Activated CD4-positive, alpha-beta memory T cell treated with anti-CD3 and anti-CD28 coated beads for 36 hours (primary cell): ENCODE measurements at places on chromosomes 5 and 9. TPM values are rescaled to one million over a fixed set of nuclear protein-coding genes. Genes with fewer than 3 reads are reported as not detected.

DNA sequence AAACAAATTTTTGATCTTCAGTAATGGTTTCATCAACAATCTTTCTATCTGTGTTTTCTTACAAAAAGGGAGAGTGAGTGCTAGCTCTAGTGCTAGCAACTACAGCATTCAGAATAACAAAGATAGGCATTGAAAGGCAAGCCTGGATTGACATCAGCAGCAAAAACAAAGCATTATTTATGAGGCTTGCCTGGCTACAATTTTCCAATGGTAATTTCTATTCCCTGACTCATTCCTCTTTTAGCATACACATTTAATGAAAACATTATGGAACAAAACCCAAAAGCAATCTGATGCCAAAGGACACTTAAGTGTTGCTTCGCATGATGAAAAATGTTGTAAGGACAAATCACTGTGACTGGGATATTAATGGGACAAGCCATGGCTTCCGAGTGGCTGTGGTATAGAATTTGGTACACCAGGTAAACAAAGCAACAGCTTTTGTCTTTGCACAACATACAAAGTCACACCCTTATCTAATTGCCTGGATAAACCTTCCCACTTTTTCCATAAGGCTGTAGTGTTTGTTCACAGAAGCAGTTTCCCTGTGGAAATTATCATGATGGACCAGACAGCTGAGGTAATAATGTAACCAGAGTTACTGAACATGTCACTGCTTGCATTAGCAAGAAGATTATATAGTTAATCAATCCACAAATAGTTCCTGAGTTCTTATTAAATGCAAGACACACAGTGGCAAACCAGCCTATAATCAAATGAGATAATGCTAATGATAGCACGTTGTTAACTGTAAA is 179.8 kb upstream of the EDIL3 start:
- DNase-seq = no peak
- H3K27me3 ChIP-seq = no peaks in the 10 kb centered on the region
- H3K36me3 ChIP-seq = no peaks in the 10 kb centered on the region

- H3K27ac ChIP-seq = no peak overlapping the region
- H3K27me3 ChIP-seq = no peaks in the 10 kb centered on the region
- H3K4me1 ChIP-seq = peaks cover 80% of the 10 kb centered on the region
- DNase-seq = no peak
- peaks cover 16% of the 10 kb centered on the region for H3K36me3 ChIP-seq
- no peak overlapping the region for H3K4me3 ChIP-seq
Observed at GRCh38 chr5:157275403-157275802, 9.5 kb downstream of the CYFIP2 start.

The SPINK6 gene
- total RNA-seq = not detected

- no peak overlapping the region for H3K27ac ChIP-seq
- DNase-seq = no peak
- no peaks in the 10 kb centered on the region for H3K27me3 ChIP-seq
- no peaks in the 10 kb centered on the region for H3K4me1 ChIP-seq
- H3K36me3 ChIP-seq = no peaks in the 10 kb centered on the region
- H3K4me3 ChIP-seq = no peak overlapping the region
Observed at GRCh38 chr5:73917891-73918290, 291.9 kb downstream of the ARHGEF28 start.

DNA sequence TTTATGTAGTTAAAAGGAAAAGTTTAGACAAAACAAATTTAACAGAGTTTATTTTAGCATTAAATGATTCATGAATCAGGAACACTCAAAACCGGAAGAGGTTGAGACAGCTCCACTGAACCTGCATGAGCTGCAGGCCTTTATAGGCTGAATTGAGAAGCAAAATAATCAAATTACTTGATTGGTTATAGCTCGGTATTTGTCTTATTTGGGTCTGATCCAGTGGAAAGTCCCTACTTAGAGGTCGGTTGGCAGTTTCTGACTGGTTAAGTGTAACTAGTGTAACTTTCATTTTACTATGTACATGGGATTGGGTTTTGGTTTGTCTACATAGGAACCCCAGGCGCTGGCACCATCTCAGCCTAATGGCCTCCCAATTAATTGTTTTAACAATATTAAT is 74.1 kb upstream of the PIK3R1 start:
- H3K27ac ChIP-seq = no peak overlapping the region
- no peak for DNase-seq
- H3K4me1 ChIP-seq = peaks cover 10% of the 10 kb centered on the region
- no peak overlapping the region for H3K4me3 ChIP-seq

DNA sequence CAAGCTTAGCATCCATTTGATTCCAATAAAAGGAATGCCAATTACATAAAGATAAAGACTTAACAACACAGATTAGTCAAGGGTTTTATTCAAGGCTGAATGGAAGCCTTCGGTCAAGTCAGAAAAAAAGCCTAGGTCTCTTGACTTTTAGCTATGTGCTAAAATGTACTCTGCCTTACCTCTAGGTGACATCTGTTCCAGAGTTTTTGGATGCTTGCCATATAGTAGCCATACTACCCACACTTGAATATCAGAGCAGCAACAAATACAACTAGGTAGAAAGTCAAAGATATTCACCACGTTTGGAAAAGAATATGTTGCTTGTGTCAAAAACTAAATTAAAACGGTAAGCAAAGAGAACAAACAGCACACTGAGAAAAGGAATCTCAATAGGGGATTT is 484.7 kb downstream of the ELAVL2 start:
- H3K27me3 ChIP-seq = no peaks in the 10 kb centered on the region
- no peak overlapping the region for H3K4me3 ChIP-seq
- DNase-seq = no peak
- H3K27ac ChIP-seq = no peak overlapping the region

The SYNPO gene
- 0.14 TPM for total RNA-seq

The GLDC gene
- total RNA-seq = 9.9 TPM

GRCh38 chr5:33891788-33892619 is at the start of gene ADAMTS12:
TSS of gene ADAMTS12 (minus strand) at chr5:33891990. CDS start at chr5:33891856, 134 bp downstream.
- peaks cover 43% of the 10 kb centered on the region for H3K27me3 ChIP-seq
- no peak within 1 kb of the TSS for H3K27ac ChIP-seq
- H3K36me3 ChIP-seq = no peaks in the 10 kb centered on the region
- no peak within 1 kb of the TSS for H3K4me3 ChIP-seq

DNA sequence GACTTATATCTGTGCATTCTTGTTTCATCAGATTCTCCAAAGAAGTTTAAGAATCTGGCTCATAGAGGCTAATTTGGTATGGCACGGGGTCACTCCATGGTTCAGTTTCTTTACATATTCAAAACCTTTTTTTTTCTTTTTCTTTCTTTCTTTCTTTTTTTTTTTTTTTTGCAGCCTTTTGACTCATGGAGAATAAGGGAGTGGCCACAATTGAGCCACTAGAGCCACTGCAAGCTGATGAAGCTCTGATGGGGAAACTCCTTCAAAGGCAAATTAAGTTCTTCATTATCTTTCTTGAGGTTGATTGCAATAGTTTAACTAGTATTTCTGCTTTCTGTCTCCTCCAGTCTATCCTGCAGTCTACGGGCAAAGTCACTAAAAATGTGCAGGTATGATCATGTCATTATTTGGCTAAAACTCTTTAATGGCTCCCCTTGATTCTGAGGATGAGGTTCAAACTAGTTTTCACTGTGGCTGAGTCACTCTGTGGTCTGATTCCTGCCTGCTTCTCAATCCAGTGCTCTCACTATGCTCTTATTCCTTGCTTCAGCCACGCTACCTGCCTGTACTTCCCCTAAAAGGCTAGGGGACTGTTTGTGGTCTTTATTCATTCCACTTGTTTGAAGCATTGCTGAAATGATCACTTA is 93.5 kb upstream of the RIOK2 start:
- no peak overlapping the region for H3K4me3 ChIP-seq
- no peaks in the 10 kb centered on the region for H3K4me1 ChIP-seq
- H3K27ac ChIP-seq = no peak overlapping the region
- H3K36me3 ChIP-seq = no peaks in the 10 kb centered on the region
- H3K27me3 ChIP-seq = no peaks in the 10 kb centered on the region
- no peak for DNase-seq

The FRRS1L gene
- total RNA-seq = not detected

GRCh38 chr9:95096381-95096780 is 221.1 kb downstream of the FANCC start:
- peaks cover 1% of the 10 kb centered on the region for H3K36me3 ChIP-seq
- peaks cover 2% of the 10 kb centered on the region for H3K4me1 ChIP-seq
- H3K27me3 ChIP-seq = no peaks in the 10 kb centered on the region
- H3K27ac ChIP-seq = no peak overlapping the region
- no peak for DNase-seq

The PFDN1 gene
- total RNA-seq = 54.6 TPM

The SELENOP gene
- not detected for total RNA-seq
